NK-92 treated with Interleukin-12 subunit alpha and Interleukin-12 subunit beta, amount 100 ng/mL, for 24 hours (cell line): ENCODE measurements at places on chromosomes 5 and 9.

- DNase-seq = no peak
These were observed 106.3 kb downstream of the PCSK5 start for GRCh38 chr9:75996726-75997125.

GRCh38 chr9:134059188-134059641 is 8.6 kb downstream of the BRD3 start:
- DNase-seq = no peak

GRCh38 chr5:139403418-139403786 is 487 bp downstream of the SPATA24 start:
- no peak for DNase-seq

DNA sequence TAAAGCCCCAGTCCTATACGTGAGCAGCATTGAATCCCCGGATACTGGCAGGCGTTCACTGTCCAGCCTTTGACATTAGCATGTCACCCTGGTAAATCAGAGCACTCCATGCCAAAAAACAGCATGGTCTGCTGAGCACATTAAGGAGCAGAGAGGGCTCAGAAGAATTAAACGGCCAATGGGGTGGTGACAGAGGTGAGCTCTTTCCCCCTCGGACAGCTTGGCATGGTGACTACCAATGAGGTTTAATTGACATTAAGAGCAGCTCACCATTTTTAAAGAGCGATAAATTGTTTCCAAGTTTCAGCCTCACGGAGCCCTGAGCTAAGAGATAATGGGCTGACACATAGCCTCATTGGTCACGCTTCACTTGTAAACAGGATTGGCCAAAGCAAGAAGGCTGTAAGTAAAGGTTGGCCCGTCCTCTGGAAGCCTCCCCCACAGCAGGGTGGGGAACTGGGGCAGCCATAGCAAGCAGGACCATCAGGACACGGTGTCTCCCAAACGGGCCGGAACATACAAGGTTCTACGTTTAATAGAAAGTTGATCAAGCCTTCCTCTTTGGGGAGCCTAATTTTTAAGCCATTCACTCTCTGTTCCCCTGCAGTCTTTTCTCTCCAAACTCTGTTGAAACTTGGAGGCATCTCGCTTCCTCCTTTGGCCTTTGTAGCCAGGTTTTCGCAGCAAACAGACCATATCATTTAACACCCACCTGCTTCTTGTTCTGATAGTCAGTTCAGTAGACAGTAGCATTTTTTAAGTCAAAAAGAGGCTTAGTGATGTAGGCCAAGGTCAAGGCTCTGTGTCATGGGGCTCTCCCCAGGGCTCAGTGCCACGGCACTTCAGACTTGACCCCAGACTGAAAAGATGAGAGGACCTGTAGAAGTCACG is 25.9 kb downstream of the QRFP start:
- no peak for DNase-seq

DNA sequence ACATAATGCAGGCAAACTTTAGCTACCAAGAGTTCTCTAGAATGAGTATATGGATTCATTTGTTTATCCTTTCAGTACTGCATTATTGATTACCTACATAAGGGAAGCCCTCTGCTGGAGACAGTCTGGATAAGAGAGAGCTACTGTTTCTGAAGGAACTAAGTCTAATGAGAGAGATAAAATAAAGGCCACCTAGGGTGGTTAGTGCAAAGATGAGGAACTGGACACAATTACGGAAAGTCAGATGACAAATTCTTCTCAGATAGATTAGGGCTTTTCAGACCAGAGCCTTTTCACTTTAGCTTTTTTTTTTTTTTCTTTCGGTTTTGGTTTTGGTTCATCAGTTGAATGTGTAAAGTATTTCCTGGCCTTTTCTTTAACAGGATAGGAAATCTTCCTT is 31.3 kb downstream of the ISOC1 start:
- DNase-seq = no peak

- DNase-seq = no peak
These were observed 54.8 kb downstream of the MRPS27 start for GRCh38 chr5:72265032-72265877.

DNA sequence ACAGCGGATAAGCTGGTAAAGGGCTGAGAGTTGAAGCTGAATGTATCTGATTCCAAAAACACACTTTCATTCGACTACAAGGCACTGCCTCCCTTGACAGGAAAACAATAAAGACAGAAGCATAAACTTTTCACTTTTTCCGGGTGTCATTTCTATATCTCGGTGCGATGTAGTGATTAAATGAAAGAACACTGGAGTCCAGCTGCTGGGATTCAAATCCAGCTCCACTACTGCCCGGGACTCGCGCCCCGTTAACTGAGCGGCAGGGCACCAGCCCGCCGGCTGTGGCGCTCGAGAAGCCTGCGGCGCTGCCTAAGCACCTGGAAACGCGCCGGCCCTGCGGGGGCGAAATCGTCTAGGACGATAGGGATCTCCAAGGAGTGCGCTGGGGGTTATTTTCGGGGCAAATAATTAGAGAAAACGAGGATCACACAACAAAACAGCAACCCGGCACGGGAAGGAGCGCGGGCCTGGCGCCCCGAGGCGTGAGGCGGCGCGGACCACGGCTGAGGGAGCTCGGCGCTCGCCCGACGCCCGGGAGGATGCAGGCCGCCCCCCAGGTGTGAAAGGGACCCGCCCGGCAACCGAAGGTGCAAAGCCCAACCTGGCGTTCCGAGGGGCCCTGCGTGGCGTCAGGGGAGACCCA is 837 bp downstream of the UIMC1 start:
- DNase-seq = no peak

DNA sequence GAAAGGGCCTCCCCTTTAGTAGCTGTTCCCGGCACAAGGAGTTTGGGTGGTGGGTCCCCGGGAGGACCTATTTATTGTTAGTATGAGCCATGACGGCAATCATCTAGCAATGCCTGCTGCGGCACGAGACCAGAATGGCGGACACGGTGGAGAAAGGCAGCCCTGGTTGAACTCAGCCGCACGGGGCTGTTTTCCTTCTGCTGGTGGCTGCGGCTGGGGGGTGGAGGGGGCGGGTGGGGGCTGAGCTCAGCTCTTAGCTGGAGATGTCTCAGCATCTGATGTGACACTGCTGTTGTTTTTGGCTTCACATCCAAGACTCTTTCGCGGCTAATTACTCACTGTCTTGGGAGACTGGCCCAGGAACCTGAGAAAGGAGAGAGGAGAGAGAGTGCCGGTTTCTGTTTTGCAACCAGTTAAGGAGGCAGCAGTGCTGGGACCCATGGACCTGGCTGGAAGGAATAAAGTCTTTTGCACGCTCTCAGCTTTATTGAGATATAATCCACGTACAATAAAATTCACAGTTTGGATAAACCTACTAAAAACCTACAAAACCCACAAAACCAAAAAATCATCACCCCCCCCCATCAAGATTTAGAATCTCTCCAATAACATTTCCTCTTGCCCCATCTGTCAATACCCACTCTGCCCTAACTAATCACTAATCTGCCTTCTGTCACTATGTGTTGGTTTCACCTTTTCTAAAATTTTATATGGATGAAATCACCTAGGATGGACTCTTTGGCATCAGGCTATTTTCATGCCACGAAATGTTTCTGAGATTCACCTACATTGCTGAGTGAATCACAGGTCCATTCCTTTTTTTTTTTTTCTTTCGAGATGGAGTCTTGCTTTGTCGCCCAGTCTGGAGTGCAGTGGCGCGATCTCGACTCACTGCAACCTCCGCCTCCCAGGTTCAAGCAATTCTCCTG is 81.8 kb upstream of the NEURL1B start:
- DNase-seq = no peak

- no peak for DNase-seq
These were observed 133.9 kb upstream of the FBN2 start for GRCh38 chr5:128671943-128672342.

GRCh38 chr5:140296289-140296688 is 6.6 kb downstream of the PFDN1 start:
- DNase-seq = no peak

GRCh38 chr9:132697230-132697629 is 27.0 kb downstream of the GTF3C4 start:
- DNase-seq = no peak

- no peak for DNase-seq
These were observed 211.5 kb upstream of the NREP start for GRCh38 chr5:111968459-111968858.

- DNase-seq = peak; percentile 14
These were observed 124.4 kb downstream of the TENT4A start for GRCh38 chr5:6837519-6838110.

GRCh38 chr5:37787742-37788141 is 52.1 kb downstream of the GDNF start:
- no peak for DNase-seq

DNA sequence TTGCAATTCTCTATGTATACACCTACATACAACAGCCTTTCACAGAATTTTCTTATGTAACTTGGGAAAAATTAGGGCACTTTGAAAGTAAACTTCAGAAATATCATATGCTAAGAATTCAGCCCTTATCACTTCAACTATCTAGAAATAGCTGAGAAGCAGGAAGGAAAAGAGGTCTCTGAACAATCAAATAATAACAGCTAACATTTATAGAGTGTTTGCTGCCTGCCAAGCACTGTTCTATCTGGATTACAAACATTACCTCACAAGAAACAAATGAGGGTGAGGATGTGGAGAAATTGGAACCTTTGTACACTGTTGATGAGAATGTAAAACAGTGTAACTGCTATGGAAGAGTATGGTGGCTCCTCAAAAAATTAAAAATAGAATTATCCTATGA is 4.4 kb upstream of the FBXO38 start:
- no peak for DNase-seq

DNA sequence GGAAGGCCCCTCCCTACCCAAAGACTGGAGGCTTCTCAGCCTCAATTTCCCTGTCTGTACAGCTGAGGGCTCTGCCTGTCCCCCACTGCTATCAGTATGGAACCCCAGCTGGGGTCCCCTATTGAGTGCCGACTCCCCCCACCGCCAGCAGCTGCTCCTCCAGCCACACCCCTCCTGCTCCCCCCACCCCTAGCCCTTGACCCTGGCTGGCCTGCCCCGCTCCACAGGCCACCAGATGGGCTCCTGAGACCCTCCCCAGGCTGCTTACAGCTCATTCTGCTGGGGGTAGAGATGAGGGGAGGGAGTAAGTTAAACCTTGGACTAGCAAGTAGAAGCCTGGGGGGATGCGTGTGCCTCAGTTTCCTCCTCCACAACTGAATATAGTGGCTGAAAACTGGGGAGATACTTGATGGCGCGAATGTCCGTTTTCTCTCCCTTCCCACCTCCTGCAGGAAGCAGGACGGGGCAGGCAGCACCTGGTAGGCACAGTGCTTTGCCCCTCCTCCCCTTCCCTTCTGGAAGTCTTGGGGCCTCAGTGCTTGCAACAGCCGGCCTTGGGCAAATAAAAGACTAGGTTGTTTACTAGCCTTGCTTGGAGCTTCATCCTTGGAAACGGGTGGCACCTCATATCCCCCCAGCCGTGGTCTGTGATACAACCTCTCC is 19.1 kb downstream of the URM1 start:
- DNase-seq = no peak

GRCh38 chr9:6897898-6898302 is 140.1 kb downstream of the KDM4C start:
- DNase-seq = no peak

DNA sequence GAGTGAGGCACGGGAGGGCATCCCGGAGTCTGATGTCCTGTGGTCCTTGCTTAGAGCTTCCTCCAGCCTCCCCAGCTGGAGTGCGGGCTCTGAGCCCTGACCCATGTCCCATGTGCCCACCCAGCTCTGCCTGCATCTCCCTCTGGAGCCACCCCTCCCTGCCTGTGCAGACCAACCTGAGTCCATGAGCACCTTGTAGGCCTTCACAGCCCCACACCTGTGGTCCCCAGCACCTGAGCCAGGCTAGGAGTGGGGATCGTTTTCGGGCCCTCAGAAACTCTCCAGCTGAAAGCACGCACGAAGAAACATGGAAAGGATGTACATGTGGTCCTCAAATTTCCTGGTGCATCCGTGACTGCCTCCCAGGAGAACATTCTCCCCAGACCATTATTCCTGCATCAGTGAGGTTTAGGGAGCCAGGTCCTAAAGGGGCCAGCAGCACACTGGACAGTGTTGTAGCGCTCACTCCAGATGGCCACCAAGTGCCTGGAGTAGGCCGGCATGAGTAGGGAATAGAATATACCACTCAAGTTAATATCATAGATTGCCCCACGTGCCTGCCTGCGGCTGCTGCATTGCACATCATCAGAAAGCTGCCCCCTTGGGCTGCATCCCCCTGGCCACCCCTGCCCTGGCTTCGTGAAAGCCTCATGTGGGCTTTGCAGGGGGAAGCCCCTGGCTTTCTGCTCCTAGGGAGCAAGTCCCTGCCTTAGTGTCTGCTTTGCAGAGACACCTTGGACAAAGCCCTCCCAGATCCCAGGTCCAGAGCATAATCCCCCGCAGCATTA is 80.6 kb downstream of the WNK2 start:
- no peak for DNase-seq

- DNase-seq = no peak
These were observed 129.1 kb upstream of the FBN2 start for GRCh38 chr5:128667152-128667551.

GRCh38 chr5:59693492-59694309 is 199.8 kb downstream of the PDE4D start:
- DNase-seq = no peak

- DNase-seq = no peak
These were observed 341.2 kb downstream of the TRIM32 start for GRCh38 chr9:117028103-117028858.

DNA sequence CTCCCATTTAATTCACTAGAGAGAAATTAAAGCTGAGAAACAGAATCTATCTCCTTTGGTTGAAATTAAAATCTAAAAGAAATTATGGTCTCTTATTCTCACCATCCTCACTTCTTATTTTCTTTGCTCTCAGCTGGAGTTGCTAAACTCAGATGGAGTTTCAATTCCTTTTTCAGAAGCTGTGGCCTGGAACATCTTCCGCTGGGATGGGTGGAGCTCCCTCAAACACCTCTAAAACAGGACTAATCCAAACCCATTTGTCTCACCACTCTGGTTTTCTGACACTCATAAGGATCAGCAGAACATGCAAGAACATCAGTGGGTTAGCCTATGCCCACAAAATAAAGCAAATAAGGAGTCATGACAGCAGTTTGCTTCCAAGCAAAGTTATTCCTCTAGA is 39.6 kb upstream of the CEP78 start:
- DNase-seq = no peak

- no peak for DNase-seq
These were observed 25.1 kb downstream of the CARTPT start for GRCh38 chr5:71744009-71744790.

DNA sequence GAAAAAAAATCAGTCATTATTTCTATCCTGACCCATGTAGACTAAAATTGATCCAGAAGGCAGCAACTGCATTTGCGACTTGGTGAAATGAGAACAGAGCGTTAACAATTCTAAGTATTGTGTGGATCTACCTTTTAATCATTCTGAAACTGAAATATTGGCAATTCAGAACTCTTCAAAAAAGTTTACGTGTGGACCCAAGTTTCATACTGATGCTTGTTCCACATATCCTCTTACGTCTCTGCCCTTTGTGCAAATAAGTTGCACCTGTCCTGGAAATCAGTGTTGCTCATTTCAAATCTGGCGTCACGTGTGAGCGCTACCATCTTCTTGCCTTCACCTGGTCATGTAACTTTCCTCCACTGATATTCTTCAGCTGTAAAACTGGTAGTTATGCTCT is 74.7 kb downstream of the NTRK2 start:
- DNase-seq = no peak

- no peak for DNase-seq
These were observed 993.0 kb downstream of the MAT2B start for GRCh38 chr5:164498438-164498837.
